Smooth muscle cell of the brain vasculature (primary cell): ENCODE measurements at places on chromosomes 12 and 14.

GRCh38 chr14:53516261-53516774 lies 363.2 kb upstream of the DDHD1 start:
- DNase-seq: no peak

- DNase-seq: no peak
These were observed 93.5 kb upstream of the CEP83 start for GRCh38 chr12:94553130-94553519.

DNA sequence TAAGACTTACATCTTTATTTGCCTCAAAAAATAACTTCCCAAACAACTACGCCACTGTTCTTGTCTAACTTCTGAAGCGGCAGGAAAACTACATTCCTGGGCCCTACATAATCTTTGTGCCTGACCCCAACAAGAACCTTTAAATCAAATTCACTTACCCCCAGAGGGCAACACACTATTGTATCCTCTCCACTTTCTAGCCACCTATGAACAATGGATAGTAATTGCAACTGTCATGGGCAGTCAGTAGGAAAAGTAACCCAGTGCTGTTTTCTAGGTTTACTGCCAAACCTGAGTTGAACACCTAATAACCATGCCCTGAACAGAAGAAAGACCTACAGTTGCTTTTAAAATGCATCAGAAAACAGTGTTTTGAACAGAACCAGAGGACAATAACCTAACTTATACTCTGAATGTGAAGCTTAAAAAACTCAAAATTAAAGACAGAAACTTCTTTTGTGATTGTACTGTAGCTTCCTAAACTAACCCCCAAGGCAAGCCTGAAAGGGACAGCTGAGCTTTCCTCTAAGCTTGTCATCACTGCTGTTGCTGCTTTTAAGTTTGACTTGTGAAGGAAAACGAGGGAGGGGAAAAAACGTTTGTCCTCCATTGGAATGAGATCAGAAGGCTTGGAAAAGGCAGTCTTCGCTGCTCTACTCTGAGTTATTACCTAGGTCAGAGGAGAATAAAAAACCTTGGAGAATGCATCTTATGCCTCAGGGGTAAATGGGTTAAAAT lies 195.7 kb downstream of the SOX5 start:
- DNase-seq: no peak

DNA sequence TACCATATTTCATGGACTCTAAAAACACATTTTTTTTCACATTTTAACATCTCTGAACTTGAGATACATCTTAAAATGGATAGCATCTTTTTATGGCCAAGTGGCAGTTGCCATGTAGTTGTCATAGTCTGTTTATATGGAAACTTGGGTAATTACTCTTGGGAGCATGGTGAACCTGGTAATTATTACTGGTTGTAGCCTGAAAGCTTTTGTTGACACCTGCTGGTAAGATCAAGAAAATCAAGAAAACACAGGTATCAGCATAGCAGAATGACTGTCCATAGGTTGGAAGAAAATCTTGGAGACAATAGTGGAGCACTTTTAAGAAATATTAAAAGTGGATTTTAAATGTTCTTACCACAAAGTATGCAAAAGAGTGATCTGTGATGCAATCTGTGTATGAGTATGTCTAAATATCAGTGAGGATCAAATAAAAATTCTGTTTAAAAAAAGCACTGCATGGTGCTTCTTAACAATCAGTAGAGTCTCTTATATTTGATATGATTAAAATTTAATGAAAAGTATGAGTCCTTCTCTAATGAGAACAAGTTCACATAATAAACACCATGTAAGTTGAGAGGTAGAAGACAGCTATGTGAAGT lies 44.2 kb downstream of the TTC8 start:
- no peak for DNase-seq

- DNase-seq: no peak
These were observed 117.3 kb upstream of the LMNTD1 start for GRCh38 chr12:25670076-25671055.

DNA sequence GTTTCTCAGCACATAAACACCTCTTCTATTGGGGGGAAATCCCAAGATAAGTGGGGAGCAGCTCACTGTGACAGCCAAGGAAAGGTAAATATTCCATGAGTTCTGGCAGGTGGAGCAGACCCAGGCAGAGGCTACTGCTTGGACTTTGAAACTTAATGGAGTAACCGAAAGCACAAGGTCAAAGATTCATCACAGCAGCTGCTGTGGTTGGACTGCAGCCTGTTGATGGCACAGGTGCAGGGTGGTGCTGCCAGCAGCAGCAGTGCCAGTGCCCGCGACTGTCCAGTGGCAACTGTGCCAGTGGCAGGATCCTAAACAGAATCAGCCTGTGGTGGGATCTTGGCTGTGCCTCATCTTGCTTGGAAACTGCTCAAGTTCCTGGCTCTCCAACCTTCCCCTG lies 81.4 kb upstream of the ARID2 start:
- DNase-seq: no peak

DNA sequence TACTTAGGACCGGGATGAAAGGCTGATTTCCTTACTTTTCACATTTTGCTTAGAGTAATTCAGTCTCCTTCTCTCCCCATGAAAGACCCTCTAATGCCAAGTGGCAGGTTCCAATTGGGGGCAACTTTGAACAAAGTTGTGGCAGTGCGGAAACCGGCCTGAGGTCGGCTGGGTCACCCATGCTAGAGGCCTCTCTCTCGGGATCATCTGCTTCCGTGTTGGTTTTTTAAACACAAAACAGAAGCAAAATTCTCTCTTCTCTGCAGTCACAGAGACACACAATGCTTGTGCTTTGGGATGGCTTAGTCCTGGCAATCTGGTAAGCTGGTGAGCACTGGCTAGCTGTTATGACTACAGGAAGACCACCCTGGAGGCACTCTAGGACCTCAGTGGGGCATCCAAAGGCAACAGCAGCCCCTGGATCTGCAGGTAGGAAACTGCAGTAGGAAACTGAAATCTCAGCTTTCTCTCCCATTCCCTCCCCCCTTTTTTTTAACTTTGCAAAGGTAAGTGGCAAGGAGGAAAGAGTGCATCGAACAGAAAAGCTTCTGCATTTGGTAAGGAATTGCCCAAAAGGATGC lies 102.1 kb downstream of the BCL11B start:
- no peak for DNase-seq

GRCh38 chr14:63453443-63453936 lies 89.7 kb downstream of the PPP2R5E start:
- DNase-seq: no peak

DNA sequence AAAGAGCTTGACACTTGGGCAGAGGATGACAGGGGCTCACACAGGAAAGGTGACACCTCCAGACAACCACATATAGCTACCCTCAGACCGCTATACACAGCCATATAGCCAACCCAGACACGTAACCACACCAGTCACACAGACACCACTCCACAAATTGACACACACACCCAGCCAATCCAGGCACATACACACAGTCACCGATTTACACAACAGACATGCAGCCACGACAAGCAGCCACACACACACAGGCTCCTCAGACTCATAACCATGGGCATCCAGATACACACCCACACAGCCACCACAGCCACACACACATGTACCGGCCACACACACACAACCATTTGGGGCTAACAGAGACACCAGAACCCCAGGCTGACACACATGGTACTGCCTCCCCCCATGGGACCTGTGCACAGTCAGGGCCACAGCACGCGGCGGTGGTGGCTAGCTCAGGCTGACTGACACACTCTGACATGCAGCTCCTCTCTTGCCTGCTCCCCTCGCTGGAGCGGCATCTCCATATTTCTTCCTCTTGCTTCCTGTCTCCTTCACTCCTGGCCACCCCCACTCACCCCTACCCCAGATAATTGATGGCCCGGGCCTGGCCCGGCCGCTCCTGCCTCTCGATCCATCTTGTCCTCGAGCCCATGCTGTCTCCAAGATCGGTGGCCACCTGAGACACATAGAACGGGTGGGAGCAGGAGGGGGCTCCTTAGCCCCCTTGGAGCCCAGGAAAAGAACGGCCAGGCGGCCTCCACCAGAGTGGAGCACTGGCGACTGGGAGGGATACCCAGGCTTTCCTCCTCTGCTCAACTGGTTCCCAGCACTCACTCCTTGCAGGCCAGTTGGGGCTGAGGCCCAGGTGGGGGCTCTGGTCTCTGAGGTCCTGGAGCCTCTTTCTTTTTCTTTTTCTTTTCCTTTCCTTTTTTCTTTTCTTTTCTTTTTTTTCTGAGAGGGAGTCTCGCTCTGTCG lies 6.0 kb upstream of the SHMT2 start:
- no peak for DNase-seq

GRCh38 chr12:23083267-23083666 lies 458.3 kb downstream of the ETNK1 start:
- DNase-seq: no peak

GRCh38 chr12:27614866-27615265 lies 81.4 kb upstream of the REP15 start:
- no peak for DNase-seq

DNA sequence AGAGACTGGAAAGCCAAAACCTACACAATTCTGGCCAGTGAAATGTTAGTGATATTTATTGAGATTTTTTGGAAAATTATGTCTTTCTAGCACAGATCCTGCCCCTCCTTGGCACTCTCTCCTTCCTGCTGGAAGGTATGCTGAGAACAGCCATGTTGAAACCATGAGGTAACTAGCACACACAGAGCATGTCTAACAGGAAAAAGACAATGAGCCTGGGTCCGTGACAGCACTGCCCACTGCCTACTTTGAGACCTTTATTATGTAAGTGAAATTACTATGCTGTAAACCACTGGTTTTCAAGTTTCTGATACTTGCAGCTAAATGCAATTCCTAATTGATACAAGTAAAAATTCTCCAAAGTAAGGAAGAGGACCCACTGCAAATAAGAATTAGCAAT lies 81.6 kb upstream of the SINHCAF start:
- no peak for DNase-seq

GRCh38 chr14:55926007-55926406 lies 192.2 kb upstream of the PELI2 start:
- DNase-seq: no peak

DNA sequence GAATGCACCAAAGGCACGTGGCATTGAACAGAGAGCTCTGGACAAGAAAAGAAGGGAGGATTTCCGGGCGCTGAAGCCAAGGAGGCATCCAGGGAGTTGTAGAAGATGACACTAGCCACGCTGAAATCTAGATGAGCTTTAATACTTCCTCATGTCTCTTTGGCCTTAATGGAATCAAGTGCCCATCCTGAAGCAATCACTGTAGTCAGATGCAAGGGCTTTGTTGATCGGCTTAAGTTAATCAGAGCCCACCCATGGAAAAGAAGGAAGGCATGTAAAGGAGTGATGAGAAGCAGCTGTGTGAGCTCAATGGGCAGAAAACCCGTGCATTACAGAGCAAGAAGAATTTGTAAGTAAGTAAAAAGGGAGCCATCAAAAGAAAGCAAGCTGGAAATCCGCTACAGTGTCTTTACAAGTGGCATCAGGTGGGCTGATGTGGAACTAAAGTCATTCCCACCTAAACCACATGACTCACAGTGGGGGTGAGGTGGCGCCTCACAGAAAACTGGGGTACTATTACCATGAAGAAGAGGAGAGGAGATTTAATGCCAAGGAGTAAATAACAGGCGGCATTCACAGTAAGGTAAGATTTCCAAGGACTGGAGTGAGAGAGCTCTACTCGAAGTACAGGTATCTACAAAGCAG lies 48.4 kb downstream of the NDUFA12 start:
- no peak for DNase-seq
